Fibroblast of skin of left quadriceps (primary cell): ENCODE measurements at places on chromosomes 1 and 21.
A peak's percentile ranks its signal among the peaks of the same experiment; 100 is the strongest.

DNA sequence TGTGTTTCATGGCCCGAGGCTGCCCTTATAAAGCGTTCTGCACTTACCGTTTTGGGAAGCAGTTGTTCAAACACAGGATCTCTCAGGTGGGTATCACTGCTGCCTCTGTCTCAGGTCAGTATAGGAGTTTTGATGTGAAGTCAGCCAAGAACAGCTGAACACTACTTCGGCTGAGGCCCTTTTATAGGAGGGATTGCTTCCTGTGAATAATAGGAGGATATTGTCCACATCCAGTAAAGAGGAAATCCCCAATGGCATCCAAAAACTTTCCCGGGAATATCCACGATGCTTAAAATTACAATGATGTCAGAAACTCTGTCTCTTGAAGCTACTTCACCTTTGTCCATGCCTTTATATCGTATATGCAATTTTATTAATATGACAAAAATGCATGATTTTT is at the start of gene SELE:
Gene SELE, minus strand, starts transcription at position 156 of the 400 bp plus-strand sequence. CDS start 467 bp downstream, outside the sequence.
- no peak for DNase-seq

- DNase-seq = no peak
Measured at GRCh38 chr21:22925032-22925431, 1926.8 kb downstream of the NCAM2 start.

DNA sequence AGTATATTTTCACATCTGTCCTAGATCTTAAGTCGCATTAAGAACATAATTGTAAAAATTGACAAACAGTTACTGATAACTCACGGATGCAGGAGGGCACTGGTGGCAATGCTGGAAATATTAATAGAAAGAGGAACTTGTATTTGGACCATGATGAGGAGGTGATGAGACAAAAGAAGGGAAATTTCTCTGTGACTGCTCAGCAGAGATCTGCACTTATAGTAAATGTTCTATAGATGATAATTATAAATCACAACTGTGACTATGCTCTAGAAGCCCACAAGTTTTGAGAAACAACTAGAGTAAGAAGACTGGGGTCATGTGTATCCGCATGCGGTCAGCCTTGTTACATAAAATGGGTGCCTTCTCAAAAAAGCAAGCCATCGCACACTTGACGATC is 8.7 kb upstream of the DUSP12 start:
- no peak for DNase-seq

DNA sequence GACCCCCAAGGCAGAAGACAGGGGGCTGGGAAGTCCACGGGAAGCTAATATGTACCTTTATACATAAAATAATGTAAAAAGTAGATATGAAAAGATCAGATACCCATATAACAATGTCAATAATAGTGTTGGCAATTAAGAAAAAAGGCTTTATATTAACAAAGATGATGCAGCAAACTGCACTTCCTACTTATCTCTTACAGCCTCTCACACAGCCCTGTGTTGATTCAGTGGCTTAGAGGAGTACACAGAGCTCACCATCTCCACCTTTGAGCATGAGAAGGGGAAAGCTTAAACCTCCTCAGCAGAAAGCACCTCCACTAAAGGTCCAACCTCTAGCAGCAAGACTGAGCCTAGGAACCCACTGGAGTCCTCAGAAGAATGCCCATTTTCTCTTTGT is 7.2 kb upstream of the VSIG8 start:
- no peak for DNase-seq

- no peak for DNase-seq
Measured at GRCh38 chr1:25770541-25771220, 29.3 kb upstream of the SELENON start.

DNA sequence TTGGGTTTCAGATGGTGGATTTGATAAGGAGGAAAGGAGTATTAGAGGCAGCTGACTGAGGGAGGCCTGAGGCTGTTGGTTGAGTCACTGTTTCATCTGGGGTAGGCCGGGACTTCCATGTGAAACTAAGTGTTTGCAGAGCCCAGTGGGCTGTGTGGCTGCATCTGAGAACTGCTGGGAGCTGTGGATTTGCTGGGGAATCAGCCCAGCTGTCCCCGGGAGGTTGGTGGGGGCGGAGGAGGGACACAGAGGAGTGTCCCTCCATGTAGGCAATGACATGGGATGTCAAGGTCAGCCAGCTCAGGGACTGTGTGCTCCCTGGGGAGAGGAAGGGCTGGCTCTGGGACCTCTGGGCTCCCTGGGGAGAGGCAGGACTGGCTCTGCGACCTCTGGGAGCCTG is 36.4 kb downstream of the SLC2A7 start:
- no peak for DNase-seq

DNA sequence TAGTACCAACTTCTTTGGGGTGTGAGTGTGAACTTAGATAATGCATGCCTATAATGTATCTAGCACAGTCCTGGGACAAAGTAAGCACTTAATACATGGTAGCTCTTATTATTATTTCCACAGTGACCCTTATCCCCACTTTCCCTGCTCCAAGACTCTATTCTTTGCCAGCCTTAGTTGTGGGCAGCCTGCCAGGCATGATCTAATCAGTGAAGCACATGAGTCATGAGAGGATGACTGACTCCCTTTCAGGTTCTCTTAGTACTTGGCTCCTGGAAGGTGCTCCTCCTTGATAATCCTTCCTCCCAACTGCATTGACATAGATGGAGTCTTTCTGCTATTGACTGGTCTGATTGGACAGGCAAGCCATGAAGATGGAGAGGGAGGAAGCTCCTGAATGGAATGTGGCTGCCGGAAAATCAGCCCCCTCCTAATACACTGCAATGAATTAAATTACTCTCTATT is 17.4 kb upstream of the GNG12 start:
- DNase-seq = peak; percentile 59

GRCh38 chr1:158208586-158209116 is 28.0 kb downstream of the CD1D start:
- DNase-seq = no peak

DNA sequence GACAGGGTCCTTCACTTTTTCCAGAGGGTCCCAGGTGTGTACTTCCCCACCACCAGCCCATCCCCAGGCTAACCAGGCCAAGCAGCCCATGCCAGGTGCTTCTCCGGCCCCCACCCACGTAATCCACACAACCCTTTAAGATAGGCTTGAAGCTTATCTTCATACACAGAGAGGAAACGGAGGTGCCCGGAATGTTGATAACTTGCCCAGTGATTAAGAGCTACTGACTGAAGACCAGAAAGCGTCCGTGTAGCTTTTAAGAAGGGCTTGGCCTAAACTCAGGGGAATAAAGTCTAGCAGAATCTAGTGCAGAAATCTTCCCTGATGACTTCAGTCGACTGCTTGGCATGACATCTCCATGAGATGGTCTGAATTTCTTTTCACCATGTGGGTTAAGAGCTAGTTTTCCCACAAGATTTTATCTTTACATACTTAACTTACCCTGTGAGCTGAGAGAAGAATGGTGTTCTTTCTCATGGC is 138.7 kb downstream of the GALNT2 start:
- DNase-seq = no peak

DNA sequence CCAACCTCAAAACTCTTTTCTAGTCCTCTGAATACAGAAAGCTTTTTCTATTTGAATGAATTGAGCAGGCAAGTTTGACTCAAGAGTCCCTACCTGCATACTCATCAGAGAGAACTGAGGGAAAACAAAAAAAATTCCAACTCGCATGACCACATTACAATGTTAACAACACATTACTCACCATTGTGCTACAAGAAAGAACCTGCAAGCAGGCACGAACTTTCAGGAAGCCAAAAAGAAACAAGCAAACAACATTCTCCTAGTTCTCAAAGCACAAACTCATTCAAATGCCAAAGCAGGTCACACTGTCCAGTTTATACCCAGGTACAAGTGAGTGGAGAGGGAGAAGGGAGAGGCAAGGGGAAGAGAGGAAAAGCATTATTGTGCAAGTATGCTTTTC is 14.6 kb downstream of the OTUD7B start:
- no peak for DNase-seq

GRCh38 chr1:17671741-17672140 is 83.4 kb upstream of the ACTL8 start:
- DNase-seq = no peak

- no peak for DNase-seq
Measured at GRCh38 chr1:226786550-226786949, 47.5 kb upstream of the ITPKB start.

GRCh38 chr1:197638316-197638715 is 137.0 kb downstream of the DENND1B start:
- no peak for DNase-seq

GRCh38 chr21:41374867-41375533 is 13.2 kb downstream of the MX2 start:
- no peak for DNase-seq

DNA sequence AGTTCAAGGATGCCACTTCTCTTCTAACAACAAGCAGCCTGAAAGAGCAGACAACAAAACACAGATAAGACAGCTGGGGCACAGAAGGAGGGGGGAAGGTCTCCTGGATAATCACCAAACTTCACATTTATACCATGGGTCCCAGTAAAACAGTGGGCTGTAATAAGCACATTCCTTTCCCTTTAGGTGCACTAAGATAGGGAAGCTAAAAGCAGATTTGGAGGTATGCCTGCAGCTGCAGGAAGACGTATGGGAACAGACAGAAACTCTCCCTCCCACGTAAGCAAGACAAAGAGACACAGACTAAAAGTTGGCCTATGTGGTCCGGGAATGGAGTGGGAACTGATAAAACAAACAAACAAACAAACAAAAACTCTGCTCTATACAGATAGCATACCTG is 612.1 kb downstream of the MRPL39 start:
- DNase-seq = no peak

GRCh38 chr1:9397997-9398526 is 105.4 kb downstream of the SPSB1 start:
- no peak for DNase-seq

DNA sequence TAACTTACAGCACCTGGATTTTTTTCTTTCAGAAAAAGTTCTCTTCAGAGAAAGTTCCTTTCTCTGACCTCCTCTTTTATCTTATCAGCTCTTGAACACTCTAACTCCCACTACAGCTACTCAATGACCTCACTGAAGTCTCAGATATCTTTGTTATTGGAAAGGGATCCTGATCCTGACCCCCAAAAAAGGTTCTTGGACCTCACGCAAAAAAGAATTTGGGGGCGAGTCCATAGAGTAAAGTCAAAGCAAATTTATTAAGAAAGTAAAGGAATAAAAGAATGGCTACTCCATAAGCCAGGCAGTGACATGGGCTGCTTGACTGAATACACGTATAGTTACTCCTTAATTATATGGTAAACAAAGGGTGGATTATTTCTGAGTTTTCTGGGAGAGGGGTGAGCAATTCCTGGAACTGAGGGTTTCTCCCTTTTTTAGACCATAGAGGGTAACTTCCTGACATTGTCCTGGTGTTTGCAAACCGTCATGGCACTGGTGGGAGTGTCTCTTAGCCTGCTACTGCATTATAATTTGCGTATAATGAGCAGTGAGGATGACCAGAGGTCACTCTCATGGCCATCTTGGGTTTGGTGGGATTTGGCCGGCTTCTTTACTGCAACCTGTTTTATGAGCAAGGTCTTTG is 44.2 kb downstream of the WDR64 start:
- DNase-seq = no peak

DNA sequence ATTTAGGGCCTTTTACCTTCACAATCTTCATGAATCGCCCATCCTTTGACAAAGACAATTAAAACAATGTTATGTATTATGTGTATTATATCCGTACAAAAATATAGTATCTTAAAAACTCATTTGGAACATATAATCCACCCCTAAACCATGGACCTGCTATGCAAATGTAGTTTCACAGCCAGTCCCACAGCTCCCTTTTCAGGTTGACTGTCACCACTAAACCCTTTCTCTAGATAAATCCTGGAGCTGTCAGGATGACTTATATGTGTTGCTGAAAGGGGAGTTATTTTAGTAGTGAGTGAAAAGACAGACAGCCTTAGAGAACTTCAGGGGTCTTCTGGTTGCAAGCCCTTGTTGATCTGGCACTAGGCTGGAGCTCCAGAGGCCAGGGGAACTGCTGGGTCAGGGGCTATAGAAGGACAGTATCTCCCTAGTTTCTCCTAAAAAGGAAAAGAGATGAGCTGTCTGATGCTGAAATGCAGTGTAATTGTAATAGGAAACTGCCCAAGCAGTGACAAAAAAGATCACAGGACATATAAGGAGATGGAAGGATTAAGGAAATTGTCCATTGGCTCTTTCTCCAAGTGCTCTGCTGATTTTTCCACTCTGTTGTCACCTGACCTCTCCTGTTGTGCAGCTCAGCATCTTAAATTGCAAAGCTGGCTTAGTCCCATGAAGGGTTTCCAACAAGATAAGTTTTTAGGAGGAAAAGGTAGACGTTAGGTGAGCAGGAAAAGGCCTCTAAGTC is 127.7 kb downstream of the S1PR1 start:
- no peak for DNase-seq

DNA sequence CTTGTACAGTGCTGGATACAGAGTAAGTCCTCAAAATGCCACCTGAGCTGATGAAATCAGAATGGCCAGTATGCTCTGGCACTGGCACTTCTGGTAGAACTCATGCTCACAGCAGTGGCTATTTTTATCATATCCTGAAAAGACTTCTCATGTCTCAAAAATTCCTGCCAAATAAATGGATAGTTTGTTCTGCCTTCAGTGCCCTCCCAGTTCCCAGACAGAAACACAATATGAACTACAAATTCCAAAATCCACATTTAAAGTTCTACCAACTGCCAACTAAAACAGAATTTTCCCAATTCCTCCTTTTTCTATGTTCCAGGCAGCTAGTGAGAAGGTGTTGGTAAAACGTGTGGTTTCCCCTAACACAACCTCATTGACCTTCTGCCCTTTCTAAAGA is 51.4 kb upstream of the RGS1 start:
- no peak for DNase-seq

DNA sequence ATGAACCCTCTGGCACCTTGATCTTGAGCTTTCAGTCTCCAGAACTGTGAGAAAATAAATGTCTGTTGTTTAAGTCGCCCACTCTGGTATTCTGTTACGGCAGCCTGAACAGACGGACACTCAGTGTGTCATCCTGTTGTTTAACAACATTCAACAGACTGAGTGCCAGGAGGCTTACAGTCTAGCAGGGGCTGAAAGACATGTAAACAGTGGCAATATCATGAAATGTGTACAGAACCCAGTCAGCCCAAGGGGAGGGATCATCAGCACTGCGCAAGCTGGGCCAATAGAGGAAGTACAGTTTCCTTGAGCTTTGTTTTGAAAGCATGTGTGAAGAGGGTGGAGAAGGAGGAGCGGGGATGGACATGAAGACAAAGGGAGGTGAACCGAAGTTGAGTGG is 13.6 kb downstream of the DIP2A start:
- DNase-seq = no peak

DNA sequence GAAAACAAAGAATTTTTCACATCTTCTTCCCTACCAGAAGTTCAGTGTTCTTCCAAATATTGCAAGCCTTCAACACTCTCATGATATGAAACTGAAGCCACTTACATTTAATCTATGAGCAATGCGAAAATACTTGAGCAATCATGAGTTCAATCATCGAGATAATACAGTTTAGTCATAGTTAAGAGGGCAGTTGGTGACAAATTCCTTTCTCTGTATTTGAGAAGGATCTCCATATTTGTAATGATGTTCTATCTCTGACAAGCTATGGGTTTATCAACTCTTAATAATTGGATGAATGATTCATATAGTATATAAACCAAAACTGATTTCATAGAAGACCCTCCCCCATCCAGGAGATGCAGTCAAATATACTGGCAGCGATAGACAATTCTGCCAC is 29.7 kb upstream of the PYHIN1 start:
- no peak for DNase-seq
